ENCODE measurements at places on chromosomes 1 and 21. TPM values are rescaled to one million over a fixed set of nuclear protein-coding genes. Genes with fewer than 3 reads are reported as not detected.

DNA sequence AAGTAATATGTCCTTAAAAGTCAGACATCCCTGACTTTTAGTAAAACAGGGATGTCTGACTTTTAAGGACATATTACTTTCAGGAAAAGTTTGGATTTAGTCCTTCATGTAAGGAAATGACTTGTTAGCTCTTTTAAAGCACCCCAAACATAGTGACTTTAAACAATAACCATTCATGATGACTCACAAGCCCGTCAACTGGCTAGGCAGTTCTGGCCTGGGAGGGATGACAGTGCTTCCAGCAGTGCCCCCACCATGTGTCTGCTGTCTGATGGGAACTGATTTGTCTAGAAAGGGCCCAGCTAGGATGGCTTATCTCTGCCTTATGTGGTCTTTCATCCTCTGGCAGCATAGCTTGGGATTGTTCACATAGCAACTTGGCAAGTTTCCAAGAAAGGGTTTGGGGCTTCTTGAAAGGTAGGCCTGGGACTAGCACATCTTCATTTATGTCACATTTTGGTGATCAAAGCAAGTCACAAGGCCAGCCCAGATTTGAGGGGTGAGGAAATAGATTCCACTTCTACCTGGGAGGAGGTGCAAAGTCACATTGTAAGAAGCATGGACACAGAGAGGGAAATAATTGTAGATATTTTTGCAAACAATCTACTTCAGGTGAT lies 143.5 kb downstream of the C1orf94 start:
- no peak for DNase-seq

DNA sequence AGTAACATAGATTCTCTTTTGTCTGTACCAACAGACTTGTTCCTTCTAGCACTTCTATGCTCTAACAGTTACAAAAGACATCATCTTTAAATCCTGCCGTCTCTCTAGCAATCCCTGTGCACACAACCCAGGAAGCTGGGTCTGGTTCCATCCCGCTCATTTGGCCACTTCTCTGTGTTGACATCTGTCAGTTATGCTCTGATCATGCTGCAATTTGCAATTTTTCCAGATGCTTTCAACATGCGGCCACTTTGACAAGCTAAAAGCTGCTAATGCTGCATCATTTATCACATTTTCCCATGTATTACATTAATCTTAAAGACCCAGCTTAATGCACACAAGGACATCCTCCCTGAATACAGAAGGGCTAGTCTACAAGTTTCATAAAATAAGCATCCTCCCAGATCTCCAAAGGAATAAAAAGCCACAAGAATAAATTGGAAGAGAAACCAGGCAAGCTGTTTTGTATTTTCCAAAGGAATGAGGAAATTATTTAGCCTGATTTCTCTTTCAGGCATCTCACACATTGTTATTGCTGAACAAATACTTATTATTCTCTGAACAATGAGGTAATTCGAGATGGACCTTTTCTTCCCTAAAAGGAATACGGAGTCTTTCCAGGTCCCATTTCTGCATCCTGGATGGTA lies 19.0 kb upstream of the LRRC52 start:
- no peak for DNase-seq

DNA sequence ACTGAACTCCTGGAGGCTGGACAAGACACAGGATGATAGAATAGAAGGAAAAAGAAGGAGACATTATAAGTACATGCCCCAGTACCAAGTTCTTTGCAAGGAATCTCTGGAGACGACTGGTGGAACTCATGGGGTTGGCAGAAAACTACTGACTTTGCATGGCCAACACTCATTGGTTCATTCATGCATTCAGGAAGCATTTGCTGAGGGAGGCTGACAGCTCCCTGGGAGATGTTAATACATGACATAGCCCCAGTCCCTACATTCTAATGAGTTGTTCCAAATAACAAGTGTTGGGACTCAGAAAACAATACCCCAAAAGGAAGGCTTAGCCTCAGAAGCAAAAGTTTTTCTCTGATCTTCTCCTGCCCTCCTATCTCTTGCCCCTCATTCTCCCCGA lies 172.8 kb upstream of the IRF2BP2 start:
- no peak for DNase-seq

DNA sequence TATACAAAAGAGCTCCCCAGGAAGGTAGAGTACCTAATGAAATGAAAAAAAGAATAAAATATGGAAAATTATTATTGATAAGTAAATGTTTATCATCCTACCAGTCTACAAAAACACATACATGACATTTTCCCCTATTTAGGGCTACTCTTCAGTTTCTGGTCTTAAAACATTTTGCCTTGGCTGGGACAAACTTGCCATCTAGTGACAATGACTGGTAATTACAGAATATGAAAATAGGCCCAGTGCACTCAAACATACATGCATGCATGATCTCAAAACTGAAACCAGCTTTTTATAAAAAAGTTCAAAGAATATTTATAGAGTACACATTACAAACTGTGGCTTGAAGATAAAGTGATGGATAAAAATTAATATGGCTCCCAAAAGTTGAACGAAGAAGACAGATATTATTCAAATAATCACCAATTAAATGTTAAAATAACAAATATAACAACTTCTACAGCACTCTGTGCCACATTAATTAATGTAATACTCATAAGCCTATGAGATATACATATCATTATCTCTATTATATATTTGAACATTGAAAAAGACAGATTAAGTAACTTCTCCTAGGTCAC lies 10.5 kb upstream of the RNPC3 start:
- no peak for DNase-seq

DNA sequence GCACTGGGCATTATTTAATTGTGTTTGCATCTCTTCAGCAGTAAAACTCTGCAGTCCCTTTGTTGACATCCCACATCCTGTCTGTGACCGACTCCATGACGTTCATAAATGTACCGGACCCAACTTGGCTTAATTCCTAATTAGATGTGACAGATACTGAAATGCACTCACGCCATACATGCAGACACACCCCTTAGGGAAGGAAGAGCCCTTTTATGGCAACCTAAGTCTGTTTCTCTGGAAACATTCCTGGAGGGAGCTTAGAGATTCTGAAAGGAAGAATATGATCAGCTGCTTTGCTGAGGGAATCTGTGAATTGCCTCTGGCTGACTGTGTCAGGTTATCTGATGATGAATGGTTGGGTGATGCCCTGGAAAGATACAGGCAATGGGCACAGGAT lies 33.4 kb downstream of the ADAMTS5 start:
- DNase-seq = no peak

- no peak for DNase-seq
Measured at GRCh38 chr1:162639718-162640117, 7.5 kb downstream of the DDR2 start.

- no peak for DNase-seq
Measured at GRCh38 chr1:94349853-94350252, 68.3 kb upstream of the ABCD3 start.

DNA sequence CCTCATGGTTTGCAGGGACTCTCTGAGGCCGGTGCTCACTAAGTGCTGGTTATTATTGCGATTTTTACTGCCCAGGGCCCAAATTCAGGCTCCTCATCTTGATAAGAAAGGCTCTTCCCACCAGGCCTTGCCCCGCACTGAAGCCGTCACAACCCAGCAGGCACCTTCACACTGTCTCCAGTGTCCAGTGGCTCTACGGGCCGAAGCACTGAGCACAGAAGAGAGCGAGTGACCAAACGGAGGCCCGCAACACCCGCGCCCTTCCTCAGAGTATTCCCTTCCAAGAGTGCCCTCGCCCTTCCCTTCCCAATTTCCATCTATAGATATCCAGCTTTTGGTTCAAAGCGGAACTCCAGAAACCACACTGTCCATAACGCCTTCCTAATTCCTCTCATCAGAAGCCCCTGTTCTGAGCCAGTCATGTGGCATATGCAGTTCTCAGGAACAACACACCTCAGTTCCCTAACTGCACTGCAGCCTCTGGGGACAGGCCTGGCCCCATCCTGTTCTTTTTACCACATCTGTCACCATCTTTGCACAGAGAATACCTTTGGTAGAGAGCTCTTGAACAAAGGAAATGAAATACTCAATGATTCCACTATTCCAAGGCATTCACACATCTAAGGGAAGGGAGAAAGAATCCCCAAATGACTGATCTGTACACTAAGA lies 15.1 kb downstream of the FALEC start:
- no peak for DNase-seq

GRCh38 chr21:34671462-34671861 lies 2.7 kb downstream of the CLIC6 start:
- DNase-seq = no peak

DNA sequence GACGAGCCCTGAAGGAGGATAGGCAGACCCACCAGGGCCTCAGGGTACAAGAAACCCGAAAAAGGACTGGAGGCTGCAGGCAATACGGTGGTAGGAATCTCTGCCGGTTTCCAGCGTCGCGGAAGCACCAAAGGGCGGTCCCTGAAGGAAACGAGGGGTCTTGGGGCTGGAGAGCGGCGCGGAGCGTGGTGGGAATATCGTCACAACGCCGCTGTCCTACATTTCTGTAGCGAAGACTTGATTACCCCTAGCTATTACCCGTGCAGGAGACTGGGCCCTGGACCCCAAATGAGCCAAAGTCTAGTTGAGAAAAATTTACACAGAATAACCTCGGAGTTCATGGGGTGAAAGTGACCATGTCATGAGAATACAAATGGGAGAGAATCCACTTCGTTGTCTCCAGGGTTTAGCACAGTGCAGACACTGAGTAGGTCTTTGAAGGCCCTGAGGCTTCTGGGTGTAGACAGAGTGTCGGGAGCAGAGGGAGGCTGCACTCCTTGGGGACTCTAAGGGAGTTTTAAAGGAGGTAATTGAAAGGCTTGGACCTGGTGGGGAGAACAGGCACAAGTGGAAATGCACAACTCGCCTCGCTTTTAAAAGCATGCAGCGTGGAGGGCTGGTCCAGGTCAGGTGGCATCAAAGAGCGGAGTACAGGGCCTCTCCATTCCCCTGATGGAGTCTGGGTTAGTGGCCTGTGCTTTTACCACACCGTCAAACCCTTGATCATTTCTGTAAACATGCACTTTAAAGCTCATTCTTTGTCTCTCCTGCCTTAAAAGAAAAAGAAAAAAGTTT lies 1.5 kb downstream of the ATP1A1 start:
- DNase-seq = no peak

DNA sequence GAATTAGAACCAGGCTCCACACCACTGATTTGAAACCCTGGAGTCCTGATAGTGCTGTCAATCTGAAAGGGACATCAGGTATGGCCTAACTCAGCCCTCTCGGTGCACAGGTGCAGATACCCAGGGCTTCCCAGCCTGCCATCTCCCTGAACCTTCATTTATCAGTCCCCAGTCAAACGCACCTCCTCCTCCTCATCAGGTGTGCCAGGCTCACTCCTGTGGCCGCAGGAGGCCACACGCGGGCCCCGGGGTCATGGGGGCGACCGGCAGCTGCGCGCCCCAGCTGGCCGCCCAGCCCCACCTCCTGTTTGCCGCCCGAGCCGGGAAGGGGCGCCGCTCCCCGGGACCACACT lies 572 bp downstream of the FUCA1 start:
- no peak for DNase-seq

DNA sequence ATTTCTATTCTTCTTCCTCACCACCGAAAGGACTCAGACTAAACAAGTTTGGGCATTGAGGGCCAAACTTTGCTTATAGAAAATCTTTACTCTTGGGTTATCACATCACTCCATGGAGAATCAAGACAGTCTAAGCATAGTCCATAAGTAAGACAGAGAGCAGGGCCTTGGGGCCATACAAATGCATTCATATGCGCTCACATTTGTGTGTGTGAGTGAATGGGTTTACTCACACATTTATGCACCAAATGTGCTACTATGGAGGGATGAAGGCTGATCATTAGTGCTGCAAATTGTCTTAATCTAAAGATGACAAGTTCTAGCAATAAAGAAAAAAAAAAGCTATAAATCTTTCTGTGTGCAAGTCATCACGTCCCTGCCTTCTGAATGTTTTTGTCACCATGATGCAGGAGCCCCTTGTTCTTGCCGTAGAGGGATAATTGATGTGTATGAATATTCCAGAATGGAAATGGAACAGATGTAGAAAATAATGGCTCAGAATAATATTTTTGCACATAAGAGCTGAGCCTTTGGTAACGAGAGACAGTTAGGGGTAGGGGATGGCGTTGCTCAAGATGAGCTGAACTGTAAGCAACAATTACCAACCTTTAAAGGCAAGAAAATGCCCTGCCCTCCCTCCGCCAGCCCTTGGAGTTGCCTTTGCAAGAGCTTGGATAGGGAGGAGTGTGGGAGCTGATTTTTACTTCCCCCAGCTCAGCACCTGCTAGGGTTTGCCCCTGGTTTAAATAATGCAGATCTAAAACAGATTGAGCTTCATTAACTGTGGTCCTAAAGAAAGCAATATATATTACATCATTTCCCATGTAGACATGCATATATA lies 52.3 kb upstream of the IKBKE start:
- DNase-seq = no peak

DNA sequence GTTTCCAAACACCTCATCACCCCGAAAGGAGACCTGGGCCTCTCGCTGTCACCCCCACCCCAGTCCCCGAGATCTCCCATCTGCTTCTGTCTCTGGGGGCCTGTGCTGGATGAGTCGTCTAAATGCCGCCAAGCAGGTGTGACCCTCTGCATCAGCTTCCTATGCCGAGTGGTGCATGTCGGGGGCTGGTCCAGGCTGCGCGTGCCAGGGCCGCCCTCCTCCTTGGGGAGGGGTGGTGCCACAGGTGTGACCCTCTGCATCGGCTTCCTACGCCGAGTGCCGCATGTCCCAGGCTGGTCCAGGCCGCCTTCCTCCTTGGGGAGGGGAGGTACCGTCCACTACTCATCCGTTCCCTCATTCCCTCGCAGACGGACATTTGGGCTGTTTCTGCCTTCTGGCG lies 115.7 kb downstream of the PRDM16 start:
- no peak for DNase-seq

- DNase-seq = no peak
Measured at GRCh38 chr1:34460193-34460592, 283.5 kb downstream of the C1orf94 start.

- DNase-seq = no peak
Measured at GRCh38 chr1:152185544-152186391, 26.7 kb upstream of the RPTN start.

DNA sequence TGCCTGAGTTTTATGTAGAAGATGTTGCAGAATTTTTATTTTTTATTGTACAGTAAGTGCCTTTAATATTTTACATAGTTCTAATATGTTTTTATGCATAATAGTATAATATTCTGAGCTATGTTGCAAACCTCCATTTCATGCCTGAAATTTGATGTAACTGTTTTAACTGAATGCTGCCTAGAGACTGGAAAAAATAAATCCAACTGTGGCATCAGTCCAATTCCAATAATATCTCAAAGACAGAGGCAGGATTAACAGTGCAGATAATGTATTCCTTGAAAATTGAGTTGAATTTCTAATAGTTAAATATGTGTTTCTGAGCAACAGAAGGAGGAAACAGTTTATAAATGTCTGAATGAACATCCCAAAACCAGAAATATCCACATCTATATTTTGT lies 61.1 kb upstream of the KIF1B start:
- no peak for DNase-seq

GRCh38 chr1:15188130-15188524 lies 34.6 kb downstream of the TMEM51 start:
- DNase-seq = peak; percentile 50

The ZNF695 gene
- not detected for total RNA-seq

The MROH9 gene
- not detected for total RNA-seq

The NOS1AP gene
- total RNA-seq = 4.9 TPM

The OLFML3 gene
- total RNA-seq = 43.5 TPM

The ACOT7 gene
- total RNA-seq = 22.8 TPM

The LHX8 gene
- total RNA-seq = not detected

The VWA1 gene
- 87.4 TPM for total RNA-seq

The ALDH4A1 gene
- 11.8 TPM for total RNA-seq

The LMOD1 gene
- total RNA-seq = 38.3 TPM

Data from upper lobe of right lung (tissue), 1 donor.